Brain microvascular endothelial cell (primary cell): ENCODE measurements at places on chromosomes 6 and 20.

DNA sequence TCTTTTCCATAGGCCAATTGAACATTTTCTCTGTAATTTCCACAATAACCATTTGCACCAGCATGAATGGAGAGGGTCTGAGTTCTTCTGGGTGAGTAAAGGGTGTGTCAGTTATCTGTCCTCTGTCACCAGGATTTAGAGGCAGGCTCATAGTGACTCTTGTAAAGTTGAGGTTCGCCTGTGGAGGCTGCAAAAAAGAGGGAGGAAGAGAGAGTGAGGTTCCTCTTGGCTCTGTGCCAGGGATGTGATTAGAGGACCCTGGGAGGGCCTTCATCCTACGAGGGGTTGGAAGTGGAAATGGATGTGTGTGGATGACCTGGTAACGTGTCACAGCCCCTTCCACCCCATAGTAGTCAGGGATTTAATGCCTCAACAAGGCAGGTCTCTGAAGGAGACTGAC lies 242.0 kb downstream of the ESR1 start:
- no peak for DNase-seq

DNA sequence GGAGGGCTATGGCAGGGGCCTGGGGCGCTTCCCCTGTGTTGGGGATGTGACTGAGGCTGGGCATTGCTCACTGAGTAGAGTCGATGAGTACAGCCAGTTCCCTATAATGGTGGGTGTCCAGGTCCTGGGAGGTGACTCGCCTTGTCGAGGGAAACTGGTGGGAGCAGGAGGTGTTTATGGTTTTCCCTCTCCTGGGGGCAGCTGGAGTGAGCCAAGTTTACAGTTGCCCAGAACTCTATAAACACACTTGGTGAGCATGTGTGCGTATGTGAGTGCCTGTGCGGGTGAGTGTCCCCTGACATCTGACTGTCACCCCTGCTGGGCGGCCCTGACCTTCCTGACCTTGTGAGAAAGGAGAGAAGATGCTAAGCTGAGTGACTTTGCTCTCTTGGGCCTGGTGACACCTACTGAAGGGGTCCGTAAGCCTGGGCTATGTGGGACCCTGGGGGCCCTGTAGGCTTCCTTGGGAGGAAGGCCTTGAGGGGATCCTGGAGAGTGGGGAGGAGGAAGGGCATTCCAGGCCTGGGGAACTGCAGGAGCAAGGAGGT lies 65.9 kb downstream of the VEGFA start:
- no peak for DNase-seq

GRCh38 chr20:36018208-36018988 lies 50.0 kb downstream of the CNBD2 start:
- no peak for DNase-seq

DNA sequence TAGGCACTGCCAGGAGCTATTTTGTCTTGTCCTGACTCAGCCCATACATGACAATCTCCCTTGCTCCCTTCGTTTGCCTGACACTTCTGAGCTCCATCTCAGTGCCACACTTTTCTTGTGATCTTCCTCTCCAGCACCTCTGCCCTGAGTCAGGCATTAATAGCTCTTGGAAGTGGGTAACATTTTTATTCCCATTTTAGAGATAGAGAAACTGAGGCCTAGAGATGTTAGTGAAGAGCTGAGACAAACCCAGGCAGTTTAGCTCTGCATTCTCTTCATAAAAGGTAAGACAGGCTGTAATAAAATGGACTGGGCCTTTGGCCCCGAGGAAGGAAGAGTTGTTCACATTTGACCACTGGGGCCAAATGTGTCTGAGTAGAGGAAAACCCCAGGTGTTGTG lies 167.4 kb downstream of the DHX35 start:
- no peak for DNase-seq

- DNase-seq, result no peak
Observed at GRCh38 chr20:58018590-58018989, 209.9 kb downstream of the ANKRD60 start.

- DNase-seq, result no peak
Observed at GRCh38 chr6:148523551-148523950, 180.9 kb downstream of the SASH1 start.

- no peak for DNase-seq
Observed at GRCh38 chr6:143675946-143676345, 1.8 kb upstream of the PHACTR2 start.

DNA sequence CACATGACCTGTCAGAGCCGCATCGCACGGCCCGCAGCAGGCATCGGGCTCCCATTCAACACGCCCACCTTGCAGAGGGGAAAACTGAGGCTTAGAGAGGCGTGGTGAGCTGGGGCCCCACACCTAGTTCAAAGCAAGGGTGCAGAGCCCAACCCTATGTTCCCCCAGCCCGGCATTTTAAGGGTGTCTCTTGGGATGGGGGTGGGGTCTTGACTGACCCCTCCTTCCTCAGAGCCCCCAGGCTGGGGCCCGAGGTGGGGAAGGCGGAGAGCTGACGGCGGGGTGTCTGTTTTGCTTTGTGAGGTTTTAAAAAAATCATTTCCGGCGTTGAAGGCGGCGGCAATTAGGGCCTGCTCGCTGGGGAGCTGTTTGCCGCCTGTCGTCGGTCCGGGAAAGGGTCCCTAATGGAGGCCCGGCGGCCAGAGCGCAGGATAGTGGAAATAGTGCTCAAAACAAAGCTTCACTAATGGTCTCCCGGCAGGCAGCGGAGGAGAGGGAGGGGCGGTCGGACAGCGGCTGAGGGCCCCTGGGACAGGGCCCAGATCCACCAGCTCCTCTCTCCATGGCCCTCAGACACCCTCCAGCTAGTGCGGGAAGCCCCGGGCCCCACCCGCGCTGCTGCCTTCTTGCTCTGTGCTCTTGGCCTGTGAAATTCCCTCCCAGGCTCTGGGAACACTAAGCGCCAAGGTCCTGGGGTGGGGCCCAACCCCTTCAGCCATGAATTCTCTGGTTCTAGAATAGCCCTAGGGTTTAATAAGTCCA lies 11.9 kb downstream of the VSTM2L start:
- DNase-seq, result no peak

DNA sequence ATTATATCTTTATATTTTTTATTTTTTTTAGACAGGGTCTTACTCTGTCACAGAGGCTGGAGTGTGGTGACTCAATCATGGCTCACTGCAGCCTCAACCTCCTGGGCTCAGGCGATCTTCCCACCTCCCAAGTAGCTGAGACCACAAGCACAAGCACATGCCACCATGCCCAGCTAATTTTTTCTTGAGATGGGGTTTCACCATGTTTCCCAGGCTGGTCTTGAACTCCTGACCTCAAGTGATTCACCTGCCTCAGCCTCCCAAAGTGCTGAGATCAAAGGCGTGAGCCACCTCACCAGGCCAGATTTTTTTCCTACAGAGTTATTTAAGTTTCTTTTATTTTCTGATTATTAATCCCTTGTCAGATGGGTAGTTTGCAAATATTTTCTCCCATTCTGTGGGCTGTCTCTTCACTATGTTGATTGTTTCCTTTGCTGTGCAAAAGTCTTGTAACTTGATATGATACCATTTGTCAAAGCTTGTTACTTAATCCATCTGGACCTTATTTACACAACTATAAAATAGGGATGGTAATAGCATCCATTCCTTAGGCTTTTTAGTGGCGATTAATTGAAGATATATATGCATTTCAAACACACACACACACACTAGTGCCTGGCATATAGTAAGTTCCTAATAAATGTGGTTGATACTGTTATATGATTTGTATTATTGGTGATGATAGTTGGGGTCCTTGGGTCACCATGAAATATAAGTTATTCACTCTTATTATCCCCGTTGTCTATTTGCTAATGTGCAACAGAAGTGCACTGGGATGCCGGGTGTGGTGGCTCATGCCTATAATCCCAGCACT lies 187.1 kb downstream of the BCAS1 start:
- DNase-seq, result peak; percentile 83

- no peak for DNase-seq
Observed at GRCh38 chr6:37673436-37673835, 24.2 kb downstream of the MDGA1 start.

DNA sequence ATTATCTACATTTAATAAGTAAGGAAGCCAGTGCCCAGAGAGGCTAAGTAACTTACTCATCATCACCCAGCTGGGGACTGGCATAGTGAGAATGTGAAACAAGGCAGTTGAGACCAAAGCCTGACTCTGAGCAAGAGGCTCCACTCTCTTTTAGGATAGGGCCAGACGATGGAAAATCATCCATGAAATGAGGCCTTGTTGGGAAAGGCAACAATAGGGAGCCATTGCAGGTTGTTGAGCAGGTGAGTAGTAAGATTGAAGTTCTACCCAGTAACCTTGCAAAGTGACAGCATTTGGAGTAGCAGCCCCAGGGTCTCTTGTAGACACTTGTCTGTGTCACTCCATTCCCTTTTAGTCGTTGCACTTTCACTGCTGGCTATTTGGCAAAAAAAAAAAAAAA lies 2.5 kb upstream of the CPNE5 start:
- DNase-seq, result no peak

GRCh38 chr20:58626051-58626450 lies 25.0 kb upstream of the STX16 start:
- no peak for DNase-seq

GRCh38 chr20:64253443-64253842 lies 2.1 kb upstream of the PCMTD2 start:
- DNase-seq, result no peak

DNA sequence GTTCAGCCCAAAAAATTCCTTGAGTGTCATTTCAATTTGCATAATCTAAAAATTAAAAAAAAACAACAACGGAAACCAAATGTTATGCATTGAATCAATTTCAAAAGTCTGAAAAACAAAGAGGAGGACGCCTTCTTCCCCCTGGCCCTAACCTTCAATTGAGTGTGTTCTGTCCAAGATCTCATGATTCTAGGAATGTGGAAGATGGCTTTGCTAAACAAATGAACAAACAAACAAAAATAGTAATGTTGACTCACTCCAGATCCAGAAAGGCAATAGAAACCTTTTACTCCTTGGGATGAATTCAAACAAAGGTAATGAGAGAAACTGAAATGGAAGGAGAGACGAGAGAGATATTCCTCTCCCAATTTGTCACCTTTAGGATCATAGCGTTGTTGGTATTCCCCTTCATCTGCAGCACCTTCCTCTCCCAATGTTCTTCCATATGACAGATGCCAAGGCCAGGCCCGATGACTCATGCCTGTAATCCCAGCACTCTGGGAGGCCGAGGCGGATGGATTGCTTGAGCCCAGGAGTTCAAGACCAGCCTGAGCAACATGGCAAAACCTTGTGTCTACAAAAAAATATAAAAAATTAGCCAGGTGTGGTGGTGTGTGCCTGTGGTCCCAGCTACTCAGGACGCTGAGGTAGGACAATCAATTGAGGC lies 109.2 kb upstream of the ADGRF1 start:
- no peak for DNase-seq

GRCh38 chr6:37005827-37006567 lies 542 bp downstream of the FGD2 start:
- no peak for DNase-seq

DNA sequence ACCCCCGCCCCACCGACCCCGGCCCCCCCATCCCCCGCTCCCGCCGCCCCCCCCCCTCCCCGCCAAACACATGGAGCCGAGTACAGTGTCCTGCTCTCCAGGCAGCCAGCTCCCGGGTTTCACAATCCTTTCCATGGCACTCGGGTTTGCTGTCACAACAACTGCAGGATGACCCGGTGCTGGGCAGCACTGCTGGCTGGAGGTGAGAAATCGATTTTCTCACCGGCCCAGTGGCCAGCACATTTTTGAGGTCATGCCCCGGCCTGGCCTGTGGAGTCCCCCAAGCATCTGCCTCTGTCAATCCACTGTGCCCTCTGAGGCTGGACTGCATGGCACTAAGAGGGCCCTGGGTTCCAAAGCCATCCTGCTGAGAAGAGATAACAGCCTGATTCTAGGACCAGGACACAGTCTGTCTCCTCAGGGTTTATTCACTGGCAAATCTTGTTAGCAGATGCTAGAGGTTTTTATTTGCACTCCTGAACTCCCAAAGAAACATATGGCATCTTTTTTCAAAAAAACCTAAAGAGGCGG lies 129.5 kb downstream of the NFATC2 start:
- DNase-seq, result no peak

DNA sequence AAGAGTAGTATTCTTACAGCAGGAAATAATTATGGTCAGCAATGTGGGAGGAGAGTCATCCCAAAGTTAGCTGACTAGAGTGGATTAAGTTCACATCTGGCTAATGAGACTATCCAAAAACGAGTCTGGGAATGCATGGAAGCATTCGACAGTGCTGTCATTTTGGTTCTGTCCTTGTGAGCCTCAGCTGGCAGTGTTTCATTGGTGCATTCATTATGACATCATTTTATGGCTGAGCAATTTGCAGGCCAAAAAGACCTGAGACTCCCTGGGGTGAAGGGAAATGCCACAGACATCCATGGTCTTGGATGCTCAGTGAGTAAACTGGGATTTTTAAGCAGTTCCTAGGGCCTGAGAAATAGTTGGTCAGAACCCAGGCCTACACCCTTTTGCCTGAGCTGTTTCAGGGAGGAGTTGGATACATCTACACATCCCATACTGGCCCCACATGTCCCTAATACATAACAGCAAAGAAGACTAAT lies 196.4 kb upstream of the CCN2 start:
- peak; percentile 84 for DNase-seq

DNA sequence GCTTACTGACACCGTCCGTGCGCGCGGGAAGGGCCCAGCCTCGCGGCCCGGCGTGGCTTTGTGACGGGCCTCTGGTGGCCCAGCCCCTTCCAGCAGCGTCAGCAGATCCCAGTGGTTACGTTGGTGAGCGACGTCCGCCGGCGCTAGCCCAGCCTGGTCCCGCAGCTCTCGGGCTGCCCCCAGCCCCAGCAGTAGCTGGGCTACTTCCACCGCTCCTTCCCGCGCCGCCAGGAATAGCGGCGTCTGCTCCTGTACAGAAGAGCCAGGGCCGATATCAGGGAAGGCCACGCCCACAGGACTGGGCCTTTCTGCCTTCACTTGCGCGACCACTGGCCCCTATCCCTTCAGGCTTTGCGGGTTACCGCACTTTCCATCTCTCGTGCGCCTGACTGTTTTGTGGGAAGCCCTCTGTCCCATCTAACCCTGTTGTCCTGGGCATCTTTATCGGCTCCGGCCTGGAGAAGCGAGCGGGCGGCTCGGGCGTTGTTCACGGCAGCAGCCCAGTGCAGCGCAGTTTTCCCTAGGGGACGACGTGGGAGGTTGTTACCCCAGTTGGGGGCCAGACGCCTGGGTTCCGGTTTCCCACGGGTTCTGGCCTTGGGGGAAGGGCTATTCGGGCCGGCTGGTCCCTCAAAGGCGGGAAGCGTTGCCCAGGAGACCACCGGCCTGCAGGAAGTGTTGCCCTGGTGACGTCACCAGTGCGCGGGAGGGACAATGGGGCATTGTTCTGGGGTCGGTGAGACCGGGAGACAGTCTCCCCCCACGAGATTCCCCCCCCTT lies 3.6 kb upstream of the GPSM3 start:
- DNase-seq, result peak; percentile 91
